GM12891 (cell line): ENCODE measurements at places on chromosomes 2 and 18.
A peak's percentile ranks its signal among the peaks of the same experiment; 100 is the strongest.

- no peak for DNase-seq
Observed at GRCh38 chr18:2923464-2923863, 76.7 kb downstream of the EMILIN2 start.

- peak; percentile 9 for DNase-seq
Observed at GRCh38 chr18:21194871-21195771, 46.9 kb upstream of the GREB1L start.

GRCh38 chr18:7291046-7291445 lies 60.2 kb downstream of the LRRC30 start:
- no peak for DNase-seq

DNA sequence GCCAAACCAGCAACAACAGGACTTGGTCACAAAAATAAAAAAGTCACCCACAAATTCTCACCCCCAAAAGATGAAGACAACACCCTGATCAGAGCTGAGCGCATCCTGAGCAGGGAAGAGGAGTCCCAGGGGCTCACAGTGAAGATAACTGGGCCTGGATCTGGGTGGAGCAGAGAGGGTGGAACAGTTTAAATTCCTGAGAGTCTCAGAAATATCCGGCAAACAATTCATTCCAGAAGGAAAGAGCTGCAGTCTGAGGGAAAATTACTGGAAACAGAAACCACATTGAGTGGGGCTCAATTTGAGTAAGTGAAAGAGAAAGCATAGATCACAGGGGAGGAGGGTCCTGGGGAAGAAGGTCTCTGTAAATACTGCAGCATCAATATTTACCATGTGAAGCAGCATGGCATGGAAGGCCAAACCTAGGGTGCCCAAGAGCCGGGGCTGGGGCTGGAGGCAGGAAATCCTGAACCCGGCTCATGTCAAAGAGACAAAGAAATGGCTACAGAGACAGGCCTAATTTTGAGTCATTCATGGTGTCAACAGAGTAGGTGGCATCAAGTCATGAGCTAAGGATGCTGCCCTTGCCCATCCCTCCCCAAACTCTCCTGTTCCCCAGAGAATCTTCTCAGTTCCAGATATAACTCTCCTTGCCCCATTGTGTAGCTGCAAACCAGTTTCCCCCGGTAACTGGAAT lies 61.4 kb upstream of the ZBTB7C start:
- no peak for DNase-seq

- no peak for DNase-seq
Observed at GRCh38 chr2:134207589-134208209, 46.2 kb upstream of the MGAT5 start.

DNA sequence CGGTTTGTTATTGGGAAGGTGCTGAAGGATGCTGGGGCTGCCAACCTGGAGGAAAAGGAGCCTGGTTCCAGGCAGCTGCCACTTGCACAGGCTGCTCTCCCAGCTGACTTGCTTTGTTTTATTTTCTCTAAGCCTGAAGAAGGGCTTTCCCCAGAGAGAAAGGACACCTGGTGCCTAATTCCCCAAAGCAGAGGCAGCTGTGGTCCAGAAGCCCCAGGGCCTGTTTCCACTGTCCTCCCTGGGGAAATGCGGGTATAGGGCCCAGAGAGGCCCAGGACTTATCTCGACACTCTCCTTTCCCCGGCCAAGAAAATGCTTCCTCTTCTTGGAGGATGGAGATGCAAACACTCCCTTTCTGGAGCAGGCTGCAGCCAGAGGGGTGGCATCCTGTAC lies 30.1 kb downstream of the INO80C start:
- no peak for DNase-seq

- DNase-seq: no peak
Observed at GRCh38 chr2:7118606-7119131, 201.5 kb downstream of the RNF144A start.

DNA sequence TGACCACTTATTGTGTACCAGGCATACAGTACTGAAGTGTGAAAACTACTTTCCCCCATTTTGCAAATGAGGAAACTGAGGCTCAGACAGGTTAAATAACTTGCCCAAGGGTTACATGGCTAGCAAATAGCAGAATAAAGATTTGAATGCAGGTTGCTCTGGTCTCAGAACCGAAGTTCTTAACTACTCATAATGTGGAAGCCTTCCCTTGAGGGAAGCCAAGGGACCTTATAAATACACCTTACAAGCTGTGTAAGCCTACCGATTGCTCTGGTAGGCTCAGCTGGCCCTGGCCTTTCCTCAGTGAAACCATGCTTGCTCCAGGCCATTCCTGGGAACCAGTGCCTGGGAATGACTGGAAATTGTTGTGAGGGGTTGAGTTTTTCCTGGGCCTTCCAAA lies 114.6 kb upstream of the CDCA7 start:
- DNase-seq: no peak

- DNase-seq: no peak
Observed at GRCh38 chr18:59957957-59958356, 58.2 kb downstream of the PMAIP1 start.

- DNase-seq: no peak
Observed at GRCh38 chr2:236715077-236715476, 145.5 kb downstream of the ACKR3 start.

DNA sequence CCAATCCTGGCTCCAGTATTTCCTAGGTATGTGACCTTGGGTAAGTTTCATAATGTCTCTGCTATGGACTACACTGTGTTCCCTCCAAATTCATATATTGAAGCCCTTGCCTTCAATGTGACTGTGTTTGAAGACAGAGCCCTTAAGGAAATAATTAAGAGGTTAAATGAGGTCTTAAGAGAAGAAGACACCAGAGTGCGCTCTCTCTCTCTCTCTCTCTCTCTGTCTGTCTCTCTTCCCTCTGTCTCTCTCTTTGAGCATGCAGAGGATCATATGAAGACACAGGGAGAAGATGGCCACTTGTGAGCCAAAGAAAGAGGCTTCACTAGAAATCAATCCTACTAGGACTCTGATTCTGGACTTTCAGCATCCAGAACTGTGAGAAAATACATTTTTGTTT lies 52.2 kb downstream of the NXPH2 start:
- DNase-seq: no peak

- DNase-seq: no peak
Observed at GRCh38 chr2:54995553-54995952, 54.7 kb downstream of the RTN4 start.

- DNase-seq: no peak
Observed at GRCh38 chr2:120203251-120204021, 19.8 kb downstream of the TMEM185B start.

DNA sequence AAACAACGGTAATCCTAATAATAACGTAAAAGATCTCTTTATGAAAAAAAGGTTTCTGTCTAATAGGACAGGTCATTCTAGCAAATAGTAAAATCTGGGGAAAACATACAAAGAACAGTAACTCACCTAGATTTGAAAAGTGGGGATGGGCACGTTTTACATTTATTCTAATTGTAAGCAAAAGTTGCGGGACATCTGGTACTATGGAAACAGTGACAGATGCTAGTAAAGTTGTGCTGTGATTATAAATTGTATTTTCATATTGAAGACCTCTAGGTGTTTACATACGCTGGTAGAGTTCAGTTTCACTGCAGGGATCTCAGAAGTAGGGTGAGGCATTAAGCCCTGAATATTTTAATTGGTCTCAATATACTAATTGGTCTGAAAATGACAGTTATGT lies 422.5 kb downstream of the DPP10 start:
- no peak for DNase-seq

DNA sequence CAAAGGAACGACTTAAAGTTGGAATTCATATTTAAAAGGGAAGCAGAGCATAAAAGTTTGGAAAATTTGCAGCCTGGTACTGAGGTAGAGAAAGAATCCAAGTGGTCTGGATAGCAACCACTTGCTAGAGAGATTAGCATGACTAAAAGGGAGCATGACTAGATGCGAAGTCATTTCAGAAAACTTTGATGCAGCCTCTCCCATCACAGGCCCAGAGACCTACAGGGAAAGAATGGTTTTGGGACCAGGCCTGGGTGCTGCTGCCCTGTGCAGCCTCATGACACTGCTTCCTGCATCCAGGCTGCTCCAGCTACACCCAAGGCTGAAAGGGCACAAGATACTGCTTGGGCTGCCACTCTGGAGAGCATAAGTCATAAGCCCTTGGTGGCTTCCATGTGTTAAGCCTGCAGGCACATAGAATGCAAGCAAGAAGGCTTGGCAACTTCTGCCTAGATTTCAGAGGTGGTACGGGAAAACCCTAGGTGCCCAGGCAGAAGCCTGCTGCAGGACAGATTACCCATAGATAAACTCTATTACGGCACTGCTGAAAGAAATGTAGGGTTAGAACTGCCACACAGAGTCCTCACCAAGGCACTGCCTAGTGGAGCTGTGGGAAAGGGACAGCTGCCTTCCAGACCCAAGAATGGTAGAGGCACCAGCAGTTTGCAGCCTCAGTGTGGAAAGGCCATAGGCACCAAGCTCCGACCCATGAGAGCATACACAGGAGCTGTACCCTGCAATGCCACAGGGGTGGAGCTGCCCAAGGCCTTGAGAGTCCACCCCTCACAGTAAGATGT lies 12.6 kb upstream of the CHN1 start:
- no peak for DNase-seq

GRCh38 chr18:77151772-77152520 lies 19.4 kb upstream of the MBP start:
- no peak for DNase-seq

GRCh38 chr2:108594982-108595464 lies 60.8 kb downstream of the LIMS1 start:
- DNase-seq: no peak

GRCh38 chr2:29000481-29000880 lies 19.4 kb downstream of the TOGARAM2 start:
- peak; percentile 79 for DNase-seq

DNA sequence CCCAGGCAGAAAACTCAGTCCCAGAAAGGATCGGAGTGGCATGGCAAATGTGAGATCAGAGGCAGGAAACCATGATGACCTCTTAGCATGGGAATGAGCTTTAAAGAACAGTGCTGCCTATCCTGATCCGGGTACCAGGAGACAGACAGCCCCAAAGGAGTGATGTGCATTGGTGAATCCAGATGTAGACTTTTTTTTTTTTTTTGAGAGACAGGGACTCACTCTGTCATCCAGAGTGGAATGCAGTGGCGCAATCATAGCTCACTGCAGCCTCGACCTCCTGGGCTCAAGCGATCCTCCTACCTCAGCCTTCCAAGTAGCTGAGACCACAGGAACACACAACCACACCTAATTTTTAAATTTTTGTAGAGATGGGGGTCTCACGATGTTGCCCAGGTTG lies 122.7 kb downstream of the VAPA start:
- no peak for DNase-seq

- no peak for DNase-seq
Observed at GRCh38 chr18:63773551-63773950, 1.7 kb upstream of the SERPINB7 start.

DNA sequence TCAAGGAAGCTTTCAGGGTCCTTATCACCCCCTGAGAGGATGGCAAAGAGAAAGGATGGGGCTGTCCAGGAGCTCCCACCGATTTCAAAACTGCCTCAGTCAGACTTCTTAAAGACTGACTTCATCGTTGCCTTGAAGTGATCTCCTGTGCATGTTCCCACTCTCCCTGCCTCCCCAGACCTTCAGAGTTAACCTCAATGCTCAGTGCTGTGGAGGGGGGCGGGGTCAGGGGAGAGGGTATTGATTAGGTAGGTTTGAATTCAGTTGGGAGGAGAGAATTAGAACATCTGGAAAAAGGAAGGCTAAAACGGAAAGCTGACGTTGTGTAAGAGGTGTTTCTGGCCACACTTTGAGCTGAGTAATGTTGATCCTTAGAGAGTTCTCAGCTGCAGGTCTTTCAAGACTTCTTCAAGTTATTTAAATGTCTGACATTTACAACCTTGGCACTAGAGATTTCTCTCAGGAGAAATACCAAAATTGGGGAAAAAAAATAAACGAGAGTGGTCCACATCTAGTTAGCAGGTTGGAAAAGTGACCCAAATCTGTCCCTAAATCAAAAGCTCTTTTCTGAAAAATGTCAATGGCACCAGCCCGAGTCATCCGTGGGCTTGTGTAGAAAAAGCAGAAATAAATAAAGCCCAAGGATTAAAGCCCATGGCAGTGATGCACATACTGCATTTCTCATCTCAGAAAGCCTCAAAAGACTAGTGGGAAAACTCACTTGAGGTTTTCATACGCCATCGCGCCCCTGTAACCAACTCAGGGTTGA lies 134.7 kb upstream of the EPAS1 start:
- DNase-seq: no peak

DNA sequence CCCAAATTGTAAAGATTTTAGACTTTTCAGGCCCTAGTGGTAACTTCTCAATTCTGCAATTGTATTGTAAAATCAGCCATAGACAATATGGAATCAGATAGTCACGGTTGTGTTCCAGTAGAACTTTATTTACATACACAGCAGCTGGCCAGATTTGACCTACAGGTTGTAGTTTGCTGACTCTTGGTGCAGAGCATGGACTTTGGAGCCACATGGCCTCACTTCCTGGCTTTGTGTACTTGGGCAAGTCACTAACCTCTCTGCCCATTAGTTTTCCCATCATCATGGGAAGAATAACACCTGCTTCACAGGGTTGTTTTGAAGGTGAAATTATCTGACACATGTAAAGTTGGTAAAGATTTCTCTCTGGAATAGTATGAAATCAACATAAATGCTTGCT lies 147.6 kb downstream of the TMEM200C start:
- no peak for DNase-seq

- DNase-seq: no peak
Observed at GRCh38 chr2:37080689-37081088, 3.5 kb downstream of the HEATR5B start.

- DNase-seq: no peak
Observed at GRCh38 chr2:84629550-84629949, 113.3 kb downstream of the DNAH6 start.

GRCh38 chr2:238720232-238720672 lies 127.6 kb upstream of the TWIST2 start:
- peak; percentile 38 for DNase-seq

DNA sequence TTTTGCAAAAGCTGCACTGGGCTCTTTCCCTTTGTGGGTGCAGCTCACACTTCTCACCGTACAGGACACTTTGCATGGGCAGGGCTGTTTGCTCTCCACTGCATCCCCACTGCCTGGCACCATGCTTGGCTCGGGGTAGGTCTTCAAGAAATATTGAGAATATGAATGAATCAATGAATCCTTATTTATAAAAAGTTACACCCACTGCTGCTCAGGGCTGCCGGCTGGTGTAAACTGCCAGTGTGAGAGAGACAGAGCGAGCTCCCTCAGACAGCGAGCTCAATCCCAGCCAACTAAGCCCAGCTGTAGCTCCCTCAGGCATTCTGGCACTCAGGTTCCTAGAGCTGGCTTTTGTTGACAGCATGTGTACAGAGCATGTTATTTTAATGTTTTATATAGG lies 3.4 kb downstream of the TMEM185B start:
- no peak for DNase-seq

GRCh38 chr2:24339856-24340262 lies 20.5 kb downstream of the ITSN2 start:
- no peak for DNase-seq
